ENCODE measurements at places on chromosomes 16 and 17.

- no peak for DNase-seq
Measured at GRCh38 chr17:69350911-69351310, 24.0 kb upstream of the ABCA5 start.

DNA sequence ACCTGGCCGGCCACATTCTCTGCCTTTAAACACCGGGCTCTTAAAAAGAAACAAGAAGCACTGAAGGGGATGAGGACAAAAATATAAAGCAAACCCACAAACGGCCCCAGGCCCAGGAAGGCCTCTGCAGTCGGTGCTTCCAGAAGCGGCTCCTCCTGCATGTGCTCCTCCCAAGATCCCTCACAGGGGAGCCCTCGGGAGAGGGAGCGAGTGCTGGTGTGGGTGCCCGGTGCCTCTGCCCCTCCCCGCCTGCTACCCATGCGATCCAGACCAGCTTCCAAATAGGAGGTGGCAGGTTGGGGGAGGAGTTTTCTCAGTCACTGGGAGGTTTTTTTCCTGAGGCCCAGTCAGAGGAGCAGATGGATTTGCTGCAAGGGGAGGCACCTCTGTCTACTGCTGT, 15.8 kb downstream of the KDM8 start:
- DNase-seq = no peak

DNA sequence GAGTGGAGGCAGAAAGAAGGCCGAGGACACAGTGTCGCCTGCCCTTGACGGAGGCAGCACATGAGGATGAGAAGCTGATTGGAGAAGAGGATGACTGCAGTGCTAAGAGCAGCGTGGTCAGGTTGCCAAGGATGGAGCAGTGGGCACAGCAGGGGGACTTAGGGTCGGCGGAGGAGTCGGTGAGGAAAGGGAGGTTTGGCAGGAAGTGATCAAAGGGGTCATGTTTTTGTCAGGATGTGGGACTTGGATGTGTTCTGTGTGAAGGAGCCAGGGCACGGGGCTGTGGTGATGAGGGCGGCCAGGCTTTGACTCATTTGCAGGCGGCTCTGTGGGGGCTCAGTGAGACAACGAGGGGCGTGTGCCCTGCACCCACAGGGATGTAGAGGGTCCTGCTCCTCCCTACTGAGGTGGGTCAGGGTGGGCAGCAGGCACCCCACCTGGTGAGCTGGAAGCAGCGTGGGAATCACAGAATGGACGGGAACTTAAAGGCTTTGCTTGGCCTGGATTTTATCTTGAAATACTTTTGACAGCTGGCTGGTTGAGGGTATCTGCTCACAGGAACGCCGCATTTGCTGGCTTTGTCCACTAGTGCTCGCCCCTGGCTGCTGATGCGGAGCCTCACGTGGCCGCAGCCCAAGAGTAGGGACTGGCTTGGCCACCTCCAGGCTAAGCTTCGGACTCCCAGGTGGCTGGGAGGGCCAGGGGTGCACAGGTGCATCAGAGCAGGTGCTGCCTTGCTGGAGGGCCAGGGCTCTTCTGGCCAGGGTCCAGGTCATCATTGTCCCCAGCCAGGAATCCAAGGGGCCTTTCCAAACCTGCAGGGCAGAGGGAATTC, 6.0 kb downstream of the MPG start:
- DNase-seq = no peak

DNA sequence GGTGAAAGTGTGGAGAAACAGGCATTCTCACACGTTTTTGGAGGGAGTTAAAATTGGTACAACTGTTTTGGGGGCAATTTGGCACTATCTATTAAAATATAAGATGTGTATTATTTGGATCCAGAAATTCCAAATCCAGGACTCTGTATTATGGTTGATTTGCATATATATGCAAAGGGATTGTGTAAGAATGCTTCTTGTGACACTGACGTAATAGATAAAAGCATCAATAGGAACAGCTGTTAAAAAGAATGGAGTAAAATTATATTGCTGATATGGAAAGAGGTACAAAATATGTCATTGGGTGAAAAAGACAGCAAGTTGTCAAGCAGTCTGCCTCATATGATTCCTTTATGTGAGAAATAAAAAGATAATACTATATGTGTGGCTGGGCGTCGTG, 17.3 kb downstream of the FA2H start:
- DNase-seq = no peak

DNA sequence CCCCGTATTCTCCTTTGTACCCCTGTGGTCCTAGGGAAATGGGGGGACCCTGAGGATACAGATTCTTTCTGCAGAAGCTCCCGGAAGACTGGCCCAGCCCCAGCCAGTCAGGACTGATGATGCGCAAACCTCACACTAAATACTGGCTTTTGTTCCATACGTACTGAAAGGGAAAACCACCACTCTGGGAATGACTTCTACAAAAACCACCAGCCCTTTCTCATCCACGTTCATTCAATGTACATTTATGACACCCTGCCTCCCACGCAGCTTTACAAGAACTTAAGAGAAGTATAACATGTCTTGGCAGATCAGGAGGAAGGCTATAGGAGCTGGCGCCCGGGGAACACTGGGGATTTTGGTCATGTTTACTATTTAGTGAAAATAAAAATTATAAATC, 70.6 kb downstream of the MARCHF10 start:
- DNase-seq = no peak

DNA sequence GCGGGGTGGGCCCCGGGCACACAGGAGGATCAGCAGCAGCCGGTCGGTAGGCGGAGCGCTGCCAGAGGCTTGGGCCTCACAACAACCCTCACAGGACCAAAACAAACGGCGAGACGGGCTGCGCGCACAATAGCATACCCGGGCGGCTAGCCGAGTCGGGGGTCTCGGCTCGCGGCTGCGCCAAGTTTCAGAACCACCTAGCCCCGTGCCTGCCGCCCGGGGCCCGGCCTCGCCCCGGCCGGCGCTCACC, 732 bp downstream of the ULK2 start:
- DNase-seq = peak; percentile 41

All from stromal cell of bone marrow (primary cell).